H4 (cell line): ENCODE measurements at places on chromosomes 7 and 10. TPM values are rescaled to one million over a fixed set of nuclear protein-coding genes. Genes with fewer than 3 reads are reported as not detected.
A peak's percentile ranks its signal among the peaks of the same experiment; 100 is the strongest.

DNA sequence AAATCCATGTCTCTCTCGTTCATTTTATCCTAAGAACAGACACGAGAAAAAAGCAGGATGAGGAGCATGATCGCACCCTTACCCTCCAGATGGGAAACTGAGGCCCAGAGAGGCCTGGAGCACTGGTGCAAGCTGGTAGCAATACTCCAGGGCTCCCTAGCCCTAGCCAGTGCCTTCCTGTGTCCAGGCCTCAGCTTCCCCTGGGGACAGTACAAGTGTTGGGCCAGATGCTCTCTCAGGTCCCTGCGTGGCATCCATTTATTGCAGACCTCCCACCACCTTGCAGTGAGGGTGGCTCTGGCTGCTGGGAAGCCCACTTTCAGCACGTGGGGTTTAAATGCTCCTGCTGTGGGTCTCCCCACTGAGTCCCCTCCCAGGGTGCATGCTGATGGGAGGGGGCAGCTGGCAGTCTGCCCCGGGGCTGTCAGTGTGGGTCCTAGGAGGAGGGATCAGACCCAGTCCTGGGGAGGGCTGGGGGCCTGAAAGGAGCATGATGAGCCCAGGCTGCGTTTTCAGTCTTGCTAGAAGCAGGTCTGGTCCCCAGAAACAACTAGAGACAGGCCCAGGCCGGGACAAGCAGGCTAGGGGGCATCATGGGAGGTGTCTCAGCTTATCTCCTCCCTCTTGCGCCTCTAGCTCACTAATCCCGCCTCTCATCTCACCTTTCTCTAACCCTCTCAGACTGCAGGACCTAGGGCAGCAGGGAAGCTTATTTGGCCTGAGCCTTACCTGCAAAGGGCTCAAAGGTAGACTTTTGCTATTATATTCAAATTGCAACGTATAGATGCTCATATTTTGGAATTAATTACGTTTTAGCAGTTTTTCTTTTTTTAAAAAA lies 662 bp upstream of the PPIF start:
- DNase-seq: no peak

GRCh38 chr10:48307711-48308018 lies 1.2 kb downstream of the MAPK8 start:
- DNase-seq: no peak

DNA sequence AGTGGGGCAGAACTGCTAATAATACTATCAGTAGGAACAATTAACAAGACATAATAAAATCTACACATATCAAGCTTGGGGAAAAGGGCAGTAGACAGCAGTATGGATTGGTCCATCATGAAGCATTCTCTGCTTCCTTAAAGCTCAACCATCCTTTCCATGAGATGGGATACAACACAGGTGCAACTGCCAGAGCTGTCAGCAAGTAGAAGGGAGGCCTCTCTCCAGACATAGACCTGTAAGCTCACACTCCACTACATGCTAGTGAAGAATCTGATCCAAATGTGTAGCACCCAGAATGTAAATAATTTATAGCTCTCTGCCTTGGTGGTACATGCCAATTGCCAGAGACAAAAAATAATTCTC lies 41.5 kb upstream of the ANAPC16 start:
- no peak for DNase-seq

DNA sequence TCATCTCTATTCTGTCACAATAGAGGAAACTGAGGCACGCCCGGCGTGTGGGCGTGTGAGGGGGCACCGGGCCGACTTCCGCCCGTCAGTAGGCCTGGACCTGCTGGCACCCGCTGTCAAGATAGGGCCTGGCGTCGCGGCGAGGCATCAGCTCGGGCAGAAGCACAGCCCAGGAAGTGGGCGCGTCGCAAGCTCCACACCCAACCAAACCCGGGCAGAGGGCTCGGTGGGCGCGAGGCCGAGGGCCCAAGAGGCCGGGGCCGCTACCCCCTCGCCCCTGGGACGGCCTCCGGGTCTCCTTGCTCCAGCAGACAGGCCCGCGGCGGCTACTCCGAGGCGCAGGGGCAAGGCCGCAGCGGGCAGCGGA lies 91.2 kb downstream of the SPAG6 start:
- no peak for DNase-seq

GRCh38 chr7:4725014-4725849 lies 43.1 kb downstream of the FOXK1 start:
- peak; percentile 96 for DNase-seq

DNA sequence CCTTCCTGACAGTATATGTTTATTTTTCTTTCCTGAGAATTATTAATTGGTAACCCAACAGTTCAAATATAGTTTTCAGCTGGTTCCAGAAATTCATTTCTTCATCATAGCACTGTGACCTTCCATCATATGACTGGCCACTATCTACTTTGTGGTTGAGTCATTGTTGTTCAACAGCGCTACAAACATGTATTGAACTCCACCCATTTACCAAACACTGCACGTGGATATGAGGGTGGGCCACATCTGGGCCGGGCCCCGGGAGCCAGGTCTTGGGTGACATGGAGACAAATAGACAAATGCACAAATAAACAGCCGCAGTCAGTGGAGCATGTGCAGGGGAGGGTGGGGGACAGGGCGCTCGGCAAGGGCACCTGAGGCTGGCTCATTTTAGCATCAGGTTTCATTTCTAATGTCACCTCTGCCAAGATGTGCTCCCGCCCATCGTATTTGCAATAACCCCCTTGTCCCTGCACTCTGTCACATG lies 24.0 kb upstream of the EEPD1 start:
- DNase-seq: peak; percentile 74

- DNase-seq: no peak
These were observed 11.1 kb downstream of the PNLIPRP2 start for GRCh38 chr10:116631871-116632295.

- DNase-seq: no peak
These were observed 295.4 kb upstream of the FZD1 start for GRCh38 chr7:90968871-90969270.

GRCh38 chr7:31873816-31874597 lies 187.0 kb downstream of the PPP1R17 start:
- DNase-seq: no peak

DNA sequence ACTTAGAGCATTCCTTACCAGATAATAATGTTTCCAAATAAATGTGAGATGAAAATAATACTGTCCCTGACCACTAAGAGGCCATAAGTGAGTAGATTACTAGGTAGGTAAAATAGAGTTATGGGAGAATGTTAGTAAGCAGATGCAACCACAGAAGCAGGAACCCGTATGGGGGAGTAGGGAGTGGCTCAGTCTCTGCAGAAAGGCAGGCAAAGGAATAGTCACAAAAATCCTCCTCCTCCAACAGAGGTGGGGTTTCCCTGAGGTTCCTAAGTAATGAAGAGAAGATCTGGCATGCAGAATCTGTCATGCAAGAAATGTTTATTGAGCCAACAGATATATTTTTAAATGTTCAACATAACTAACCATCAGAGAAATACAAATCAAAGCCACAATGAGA lies 9.0 kb upstream of the YAE1 start:
- DNase-seq: no peak

- no peak for DNase-seq
These were observed 530.3 kb downstream of the ARL4A start for GRCh38 chr7:13217768-13218167.

GRCh38 chr10:97325754-97326153 lies 6.7 kb downstream of the FRAT1 start:
- DNase-seq: no peak

DNA sequence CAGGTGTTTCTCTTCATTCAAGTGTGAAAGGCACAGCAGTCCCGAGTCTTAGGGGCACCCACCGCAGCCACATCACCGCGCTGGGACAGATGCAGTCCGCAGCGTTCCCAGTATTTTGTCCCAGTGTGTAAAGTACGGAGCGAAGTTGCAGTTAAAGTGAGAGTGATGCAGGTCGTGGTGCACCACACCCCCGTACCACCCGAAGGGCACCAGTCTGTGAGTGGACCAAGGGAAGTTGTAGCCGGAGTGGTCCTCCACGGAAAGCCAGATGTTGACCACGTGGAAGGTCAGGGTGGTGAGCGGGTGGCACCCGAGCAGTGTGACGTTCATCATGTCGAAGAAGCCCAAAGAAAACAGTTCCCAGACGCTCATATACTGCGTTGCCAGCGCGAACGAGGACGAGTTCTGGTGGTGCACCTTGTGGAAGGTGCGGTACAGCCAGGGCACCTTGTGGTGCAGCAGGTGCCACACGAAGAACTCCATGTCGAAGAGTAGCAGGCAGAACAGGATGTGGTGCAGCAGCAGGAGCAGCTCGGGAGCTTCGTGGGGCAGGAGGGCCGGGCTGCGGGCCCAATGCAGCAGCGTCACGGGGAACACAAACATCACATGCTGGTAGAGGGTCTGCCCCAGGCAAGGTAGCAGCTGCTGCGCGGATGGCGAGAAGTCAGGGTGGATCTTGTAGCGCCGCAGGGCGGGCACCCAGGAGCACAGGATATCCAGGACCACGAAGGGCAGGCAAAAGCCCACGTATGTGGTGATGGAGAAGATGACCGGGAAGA lies 526 bp downstream of the CH25H start:
- no peak for DNase-seq

- DNase-seq: peak; percentile 17
These were observed 86.5 kb downstream of the OTUD1 start for GRCh38 chr10:23525406-23525805.

DNA sequence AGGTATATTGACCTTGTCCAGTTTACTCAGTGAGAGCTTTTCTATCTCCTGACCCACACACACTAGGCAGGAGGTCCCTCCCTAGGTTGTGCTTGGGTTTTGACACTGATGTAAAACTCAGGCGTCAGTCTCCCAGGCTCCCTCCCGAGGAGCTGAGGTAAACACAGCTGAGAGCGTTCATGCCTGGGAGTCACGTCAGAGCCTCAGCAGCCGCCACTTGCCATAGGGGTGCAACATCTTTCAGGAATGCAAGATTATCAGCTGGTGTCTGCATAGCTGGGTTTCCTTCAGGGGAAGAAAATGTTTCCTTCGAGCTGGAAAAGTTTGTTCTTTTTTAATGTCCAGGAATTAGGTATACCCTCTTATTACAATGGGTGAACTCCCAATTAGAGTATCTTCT lies 70.6 kb downstream of the FGFR2 start:
- DNase-seq: peak; percentile 55

DNA sequence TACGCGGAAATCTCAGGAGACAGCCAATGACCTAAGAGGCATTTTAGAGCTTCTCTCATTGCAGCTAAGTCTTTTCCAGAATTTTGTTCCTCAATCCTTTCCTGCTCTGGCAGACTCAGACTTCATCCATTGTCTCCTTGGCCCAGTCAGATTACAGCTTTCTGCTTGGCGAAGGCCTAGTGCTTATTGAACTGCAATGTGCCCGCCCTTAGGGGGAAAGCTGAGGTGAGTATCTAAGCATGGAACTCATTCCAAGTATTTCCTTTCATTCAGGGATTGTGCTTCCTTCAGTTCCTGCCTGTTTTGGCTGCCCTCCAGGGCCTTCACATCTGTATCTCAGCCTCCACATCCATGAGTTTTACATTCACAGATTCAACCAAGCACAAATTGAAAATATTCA lies 37.5 kb downstream of the PRLHR start:
- no peak for DNase-seq

DNA sequence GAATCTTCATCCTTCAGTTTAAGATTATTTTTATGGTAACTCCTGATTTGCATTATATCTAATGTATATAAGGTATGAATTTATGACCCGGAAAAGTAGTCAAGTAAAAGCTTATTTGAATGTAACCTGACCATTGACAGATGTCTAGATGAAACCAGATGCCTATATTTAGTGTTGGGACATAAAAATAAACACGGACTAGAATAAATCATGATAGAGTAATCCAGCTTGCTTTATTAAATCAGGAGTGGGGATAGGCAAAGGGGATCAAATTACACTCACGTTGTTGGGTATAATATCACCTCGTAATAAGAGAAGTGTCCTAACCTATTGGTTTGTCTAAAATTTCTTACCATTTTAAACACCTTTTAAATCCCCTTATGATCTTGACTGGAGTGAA lies 244.6 kb downstream of the AGMO start:
- DNase-seq: no peak

GRCh38 chr7:139913021-139913844 lies 84.2 kb downstream of the TBXAS1 start:
- no peak for DNase-seq

DNA sequence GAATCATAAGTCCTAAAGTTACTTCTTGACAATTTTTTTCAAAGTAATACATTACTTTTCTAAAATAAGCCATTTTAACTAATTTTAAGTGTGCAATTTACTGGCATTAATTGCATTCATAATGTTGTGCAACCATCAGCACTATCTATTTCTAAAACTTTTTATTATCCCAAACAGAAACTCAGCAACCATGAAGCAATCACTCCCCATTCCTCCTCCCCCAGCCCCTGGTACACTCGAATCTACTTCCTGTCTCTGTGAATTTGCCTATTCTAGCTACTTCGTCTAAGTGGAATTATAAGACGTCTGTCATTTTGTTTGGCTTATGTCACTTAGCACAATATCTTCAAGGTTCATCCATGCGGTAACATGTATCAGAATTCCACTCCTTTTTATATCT lies 84.9 kb downstream of the MKX start:
- no peak for DNase-seq

GRCh38 chr7:143407287-143408251 lies 1.1 kb downstream of the EPHA1 start:
- no peak for DNase-seq

GRCh38 chr10:14371581-14371980 lies 40.9 kb upstream of the FRMD4A start:
- peak; percentile 6 for DNase-seq

DNA sequence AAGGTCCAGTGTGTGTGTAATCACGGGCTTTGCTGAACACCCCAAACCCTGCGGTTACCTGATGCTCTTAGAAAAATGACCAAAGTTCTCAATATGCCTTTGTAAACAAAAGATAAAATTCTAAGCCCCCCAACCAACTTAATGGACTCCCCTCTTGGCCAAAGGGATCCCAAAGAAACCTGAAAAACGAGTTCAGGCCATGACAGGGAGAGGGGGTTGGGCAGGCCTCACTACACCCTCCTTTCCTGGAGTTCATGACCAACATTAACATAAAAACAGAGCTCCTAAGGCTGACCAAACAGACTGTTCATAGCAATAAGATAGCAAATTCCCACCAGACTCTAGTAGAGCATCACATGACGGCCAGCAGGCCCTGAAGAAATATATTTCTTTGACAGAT lies 3.0 kb upstream of the VIPR2 start:
- no peak for DNase-seq

GRCh38 chr7:132871419-132871818 lies 210.5 kb downstream of the CHCHD3 start:
- DNase-seq: no peak

Gene EFCAB10
- not detected in 2 replicates for total RNA-seq

Gene CCDC136
- total RNA-seq: 5.0 and 5.2 TPM in 2 replicates

Gene CXCL12
- total RNA-seq: 0.06 and 0.77 TPM in 2 replicates

Gene SLC13A1
- total RNA-seq: not detected in 2 replicates

Gene FRG2B
- total RNA-seq: 0.06 TPM in 1 of 2 replicates, not detected in the other

Gene RPEL1
- 0.08 TPM in 1 of 2 replicates, not detected in the other for total RNA-seq

Gene SPDYE9
- total RNA-seq: not detected in 2 replicates

Gene CHRM2
- total RNA-seq: 0.04 and 0.58 TPM in 2 replicates

Gene CYP3A7
- total RNA-seq: not detected in 2 replicates

Gene AGAP4
- 3.7 and 6.6 TPM in 2 replicates for total RNA-seq

Gene ZNF518A
- total RNA-seq: 4.5 and 4.7 TPM in 2 replicates
